Activated CD4-positive, alpha-beta T cell treated with anti-CD3 and anti-CD28 coated beads for 36 hours (primary cell): ENCODE measurements at places on chromosomes 5 and 9.
A peak's percentile ranks its signal among the peaks of the same experiment; 100 is the strongest.

GRCh38 chr5:157370967-157371366, 89.0 kb upstream of the NIPAL4 start:
- no peak for DNase-seq

- no peak for DNase-seq
Observed at GRCh38 chr9:127796852-127797370, 5.8 kb upstream of the FPGS start.

- DNase-seq = no peak
Observed at GRCh38 chr5:32158679-32158975, 15.5 kb downstream of the GOLPH3 start.

DNA sequence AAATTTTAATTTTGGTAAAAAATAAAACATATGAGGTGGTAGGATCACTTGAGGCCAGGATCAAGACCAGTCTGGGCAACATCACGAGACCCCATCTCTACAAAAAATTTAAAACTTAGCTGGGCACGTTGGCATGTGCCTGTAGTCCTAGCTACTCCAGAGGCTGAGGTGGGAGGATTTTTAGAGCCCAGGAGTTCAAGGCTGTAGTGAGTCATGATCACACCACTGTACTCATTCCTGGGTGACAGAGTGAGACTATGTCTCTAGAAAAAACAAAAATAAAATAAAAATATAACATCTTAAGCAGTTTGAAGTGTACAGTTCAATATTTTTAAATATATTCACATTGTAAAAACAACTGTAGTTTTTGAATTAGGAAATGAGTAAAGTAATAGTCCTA, 108.3 kb downstream of the SMIM15 start:
- DNase-seq = no peak

DNA sequence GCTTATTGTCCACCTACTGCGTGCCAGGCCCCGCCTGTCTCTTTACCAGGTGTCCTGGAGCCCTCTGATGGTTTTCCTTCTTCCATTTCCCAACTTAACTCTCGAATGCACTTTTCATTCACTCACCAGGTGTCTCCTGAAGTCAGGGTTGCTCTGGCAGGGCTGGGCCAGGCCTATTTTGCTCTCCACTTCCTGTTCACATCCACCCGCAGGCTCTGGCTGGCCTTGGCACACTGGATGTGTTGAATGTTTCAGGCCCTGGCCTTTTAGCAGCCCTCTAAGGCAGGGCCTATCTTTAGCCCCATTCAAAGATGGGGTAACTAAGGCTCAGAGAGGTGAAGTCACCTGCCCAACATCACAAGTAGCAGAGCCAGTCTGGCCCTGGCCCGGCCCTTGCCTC, 16.4 kb downstream of the LRRC8A start:
- DNase-seq = no peak

GRCh38 chr5:35316611-35317274, 86.5 kb upstream of the PRLR start:
- DNase-seq = peak; percentile 56

- DNase-seq = no peak
Observed at GRCh38 chr5:23648656-23649055, 141.2 kb downstream of the PRDM9 start.

GRCh38 chr5:139462586-139463276, at the start of gene ECSCR:
Gene ECSCR (minus strand): TSS chr5:139462743. CDS start chr5:139462670, 73 bp downstream.
- DNase-seq = no peak

DNA sequence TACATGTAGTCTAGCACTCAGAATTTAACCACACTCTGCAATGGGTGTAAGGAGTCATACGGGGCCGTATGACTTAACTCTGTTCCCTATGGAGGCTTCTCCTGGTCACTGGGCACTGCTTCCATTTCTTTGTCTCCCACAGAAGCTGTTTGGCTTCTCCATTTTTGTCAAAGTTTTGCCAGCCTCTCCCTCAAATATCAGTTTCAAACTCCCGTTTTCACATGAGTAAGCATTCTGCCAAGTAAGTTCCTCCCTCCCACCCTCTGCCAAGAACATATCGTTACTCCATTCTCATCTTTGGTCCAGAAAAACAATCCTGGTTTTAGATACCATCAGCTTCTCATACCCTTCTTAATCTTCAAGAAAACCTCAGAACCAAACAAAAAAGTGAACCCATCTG, 6.1 kb downstream of the AFAP1L1 start:
- DNase-seq = no peak

DNA sequence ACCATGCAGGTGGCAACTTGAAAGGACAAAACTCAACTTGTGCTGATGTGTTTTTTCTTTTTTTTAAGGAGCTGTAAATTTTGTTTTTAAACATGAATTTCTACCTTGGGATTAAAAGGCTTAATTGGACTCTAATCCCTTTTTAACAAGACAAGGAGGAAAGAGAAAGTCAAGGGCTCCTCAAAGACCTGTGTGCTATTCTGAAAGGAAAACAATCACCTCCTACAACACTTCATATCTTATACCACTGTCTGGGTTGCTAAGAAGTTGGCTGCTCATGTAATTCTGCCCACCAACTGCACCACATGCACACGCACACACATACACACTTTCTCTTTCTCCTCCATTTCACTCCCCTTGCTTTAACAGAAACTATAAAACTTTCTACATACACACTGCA, 78.6 kb downstream of the SH3RF2 start:
- DNase-seq = no peak

DNA sequence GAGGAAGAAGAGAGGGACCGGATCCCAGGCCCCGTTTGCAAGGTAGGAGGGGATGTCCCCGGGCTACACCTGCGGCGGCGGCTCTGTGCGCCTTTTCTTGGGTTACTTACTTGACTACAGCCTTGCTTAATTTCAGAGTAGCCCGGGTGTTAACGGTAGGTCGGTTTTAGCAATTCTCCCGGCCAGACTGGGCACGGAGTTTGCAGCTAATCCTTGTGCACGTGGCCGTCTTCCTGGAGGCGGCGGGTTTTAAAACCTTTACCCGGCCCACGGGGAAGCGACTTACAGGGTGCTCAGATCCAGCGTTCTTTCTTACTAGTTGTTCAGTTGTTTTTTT, 313 bp downstream of the BRIX1 start:
- no peak for DNase-seq

DNA sequence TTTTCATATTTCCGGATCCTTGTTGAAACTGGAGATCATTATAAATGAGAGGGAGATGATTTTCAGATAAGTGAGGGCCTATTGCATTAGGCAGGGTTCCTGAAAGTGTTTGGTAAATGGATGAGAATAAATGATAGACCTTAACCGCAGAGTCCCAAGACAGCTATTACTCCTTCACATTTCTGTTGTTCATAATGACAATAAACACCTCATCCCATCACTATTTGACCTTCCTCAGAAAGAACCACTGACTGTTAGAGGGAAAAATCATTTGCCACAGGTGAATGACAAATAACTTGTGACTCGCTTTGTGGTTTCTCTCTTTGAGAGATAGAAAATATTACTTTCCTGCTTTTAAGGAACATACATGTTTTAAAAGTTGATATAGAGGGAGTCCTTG, 47.3 kb upstream of the TRMT10B start:
- DNase-seq = no peak

GRCh38 chr5:179307013-179307800, 38.1 kb downstream of the ADAMTS2 start:
- no peak for DNase-seq

GRCh38 chr5:76385540-76385939, 17.5 kb upstream of the IQGAP2 start:
- DNase-seq = no peak

DNA sequence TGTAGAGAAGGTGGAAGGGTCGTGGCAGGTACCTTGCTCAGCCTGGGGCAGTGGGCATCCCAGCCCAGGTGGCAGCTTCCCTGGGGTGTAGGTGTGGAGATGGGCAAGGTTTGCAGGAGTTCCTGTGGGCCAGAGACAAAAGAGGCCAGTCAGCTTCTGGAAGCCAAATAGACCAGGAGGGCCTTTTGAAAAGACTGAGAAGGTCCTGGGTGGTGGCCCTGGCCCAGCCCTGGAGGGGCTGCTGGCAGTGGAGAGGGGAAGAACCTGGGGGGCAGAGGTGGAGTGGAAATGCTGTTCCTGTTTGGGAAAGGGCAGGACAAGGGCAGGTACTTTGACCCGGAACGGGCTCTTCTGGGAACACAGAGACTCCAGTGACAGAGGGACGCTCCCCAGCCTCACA, 7.0 kb upstream of the IL3 start:
- no peak for DNase-seq

DNA sequence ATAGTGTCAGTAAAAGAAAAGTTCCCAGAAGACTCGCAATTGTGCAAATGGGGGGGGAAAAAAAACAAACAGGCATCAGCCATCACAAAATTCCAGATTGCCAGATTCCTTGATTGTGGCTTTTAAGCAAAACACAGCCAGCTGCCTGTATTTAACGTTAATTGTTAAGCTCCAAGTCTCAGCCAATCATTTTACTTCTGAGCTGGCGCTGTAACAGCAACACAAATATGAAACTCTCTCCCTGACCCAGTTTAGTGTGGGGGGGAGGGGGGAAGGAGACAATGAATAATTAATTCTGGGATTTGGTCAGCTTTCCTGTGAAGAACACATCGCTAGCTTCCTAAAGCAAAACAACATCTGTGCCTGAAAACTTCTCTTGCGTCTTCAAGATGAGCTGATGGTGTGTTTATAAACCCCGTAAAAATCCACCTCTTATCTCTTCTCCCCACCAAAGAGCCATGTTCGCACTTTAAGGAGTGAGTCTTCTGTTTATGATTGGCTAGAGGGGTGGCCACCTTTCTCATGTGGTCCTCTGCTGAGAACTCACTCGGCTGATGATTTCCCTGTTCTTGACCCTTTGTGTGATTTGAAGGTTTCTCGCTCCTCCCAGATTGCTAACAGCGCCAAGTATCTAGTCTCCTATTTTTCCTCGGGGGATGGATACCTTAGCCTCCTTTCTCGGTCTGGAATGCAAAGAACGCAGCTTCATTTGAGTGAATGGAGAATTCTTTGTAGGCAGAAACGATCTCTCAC, 160.2 kb upstream of the DAPK1 start:
- no peak for DNase-seq

DNA sequence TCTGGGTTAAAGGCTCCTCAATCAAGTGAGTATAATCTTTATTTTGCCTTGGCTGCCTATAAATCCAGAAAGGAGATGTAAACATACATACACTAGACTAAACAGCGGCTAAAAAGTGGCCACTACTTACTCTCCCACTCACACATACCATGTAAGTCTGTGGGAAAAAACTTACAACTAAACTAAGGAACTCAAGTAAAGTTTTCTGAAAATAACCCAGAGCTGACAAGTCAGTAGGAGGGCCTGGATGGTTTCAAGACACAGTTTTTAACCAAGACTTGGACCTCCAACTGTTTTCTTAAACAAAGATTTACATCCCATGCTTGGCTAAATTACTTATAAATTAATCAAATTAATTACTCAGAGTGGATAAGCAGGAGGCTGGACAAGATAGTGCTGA, 64.5 kb downstream of the CEP120 start:
- DNase-seq = no peak

GRCh38 chr9:109295221-109296130, 25.4 kb downstream of the EPB41L4B start:
- no peak for DNase-seq

GRCh38 chr5:177071666-177072385, 14.9 kb upstream of the FGFR4 start:
- peak; percentile 80 for DNase-seq
